Thoracic aorta (tissue), 2 donors: ENCODE measurements at places on chromosomes 2 and 18.

DNA sequence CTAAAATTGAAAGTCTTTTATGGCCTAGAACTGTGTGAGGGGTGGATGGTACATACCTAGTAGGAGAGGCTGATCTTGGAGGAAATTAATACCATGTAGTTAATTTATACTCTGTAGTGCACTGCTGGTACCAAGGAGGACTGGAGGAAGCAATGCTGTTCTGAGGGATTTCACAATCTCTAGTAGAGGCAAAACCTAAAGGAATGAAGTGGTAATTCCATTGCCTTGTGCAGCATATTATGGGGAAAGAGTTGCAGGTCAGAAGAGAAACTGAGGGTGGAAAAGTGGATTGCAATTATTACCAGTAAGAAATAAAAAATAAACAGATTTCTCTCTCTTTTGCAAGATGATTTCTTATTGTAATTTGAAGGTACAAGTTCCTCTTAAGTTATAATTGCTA, 2.2 kb downstream of the ABI2 start:
- no peak for DNase-seq

- no peak for DNase-seq
Observed at GRCh38 chr2:44889096-44889495, 52.4 kb upstream of the SIX3 start.

DNA sequence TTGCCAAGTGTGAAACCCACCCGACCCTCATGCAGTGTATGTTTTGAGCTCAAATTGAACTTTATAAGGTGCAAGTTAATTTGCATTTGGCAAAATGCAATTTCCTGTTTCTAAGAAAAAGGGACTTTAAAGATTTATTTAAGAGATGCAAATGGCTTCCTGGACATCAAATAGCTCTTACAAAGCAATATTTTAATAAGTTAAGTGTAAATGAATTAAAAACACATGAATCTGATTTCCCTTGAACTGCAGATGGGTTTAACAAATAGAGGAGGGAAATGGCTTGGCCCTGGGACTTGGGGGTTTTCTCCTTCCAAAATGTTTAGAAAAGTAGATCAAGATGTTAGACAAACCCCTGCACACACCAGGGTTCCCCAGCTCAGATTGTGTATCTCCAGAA, 116.0 kb downstream of the EN1 start:
- no peak for DNase-seq

GRCh38 chr18:13530879-13531387, 195.4 kb downstream of the FAM210A start:
- DNase-seq = peak; percentile 30

DNA sequence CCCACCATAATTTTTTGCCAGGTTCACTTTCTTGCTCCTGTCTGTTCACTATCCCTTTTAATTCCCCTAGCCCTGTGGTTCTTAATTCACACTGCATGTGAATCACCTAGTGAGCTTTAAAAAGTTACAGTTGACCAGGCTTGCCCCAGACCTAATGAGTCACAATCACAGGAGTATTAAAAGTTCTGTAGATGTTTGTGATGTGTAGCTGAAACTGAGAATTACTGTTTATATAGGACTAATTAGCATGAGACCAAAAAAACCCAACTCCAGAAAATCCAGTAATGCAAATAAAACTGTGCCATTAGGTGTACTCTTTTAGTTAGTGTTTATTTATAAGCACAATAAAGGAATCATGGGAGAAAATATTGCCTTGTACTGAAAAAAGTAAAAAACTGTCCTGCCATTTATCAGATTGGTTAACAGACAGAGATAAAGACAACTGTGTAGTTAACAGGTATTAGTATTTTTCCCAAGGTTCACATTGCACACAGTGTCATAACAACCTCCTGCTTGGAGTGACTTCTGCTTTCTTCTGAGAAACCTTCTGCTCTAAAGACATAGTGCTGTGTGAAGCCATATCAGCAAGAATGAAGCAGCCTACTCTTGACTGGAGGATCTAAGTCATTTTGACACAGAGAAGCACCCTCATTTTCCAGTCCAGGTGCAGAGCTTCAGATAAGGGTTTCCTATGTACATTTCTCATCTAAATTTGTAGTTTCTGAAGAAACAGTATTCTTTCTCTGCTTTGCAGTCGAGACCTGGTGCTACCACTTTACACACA, 39.0 kb downstream of the VAPA start:
- no peak for DNase-seq

DNA sequence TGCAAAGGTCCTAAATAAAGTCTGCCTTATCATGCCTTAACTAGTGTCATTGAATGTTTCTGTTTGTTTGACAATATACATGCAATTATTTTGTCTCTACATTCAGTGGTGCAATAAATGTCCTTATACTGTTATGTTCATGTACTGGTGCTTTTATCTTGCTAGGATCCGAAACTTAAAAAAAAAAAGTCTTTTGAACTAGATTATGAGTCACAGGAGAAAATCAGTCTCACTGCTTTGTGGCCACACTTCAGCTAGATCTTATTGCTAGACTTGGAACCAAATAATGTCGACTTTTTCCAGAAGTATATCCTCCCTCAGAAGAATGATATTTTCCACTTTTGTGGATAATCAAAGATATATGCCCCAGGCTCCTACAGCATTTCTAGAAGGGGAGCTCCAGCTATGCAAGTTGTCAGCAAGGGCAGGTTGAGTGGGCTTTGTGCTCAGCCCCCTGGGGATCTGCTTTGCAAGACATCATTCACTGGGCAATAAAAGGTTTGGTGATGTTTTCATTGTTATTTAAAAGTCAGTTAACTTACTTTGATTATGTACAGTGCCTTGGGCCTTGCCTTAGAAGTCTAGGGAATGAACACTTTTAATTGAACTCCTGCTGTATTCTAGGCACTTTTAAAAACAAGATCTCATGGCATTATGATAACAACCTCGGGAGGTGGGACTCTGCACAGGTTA, 157.1 kb upstream of the LRRTM1 start:
- no peak for DNase-seq

- DNase-seq = no peak
Observed at GRCh38 chr18:57422313-57422872, 12.8 kb upstream of the ONECUT2 start.

GRCh38 chr2:240595381-240596079, 9.0 kb downstream of the CAPN10 start:
- DNase-seq = no peak

- DNase-seq = no peak
Observed at GRCh38 chr2:173892341-173892740, 72.8 kb downstream of the SP3 start.

DNA sequence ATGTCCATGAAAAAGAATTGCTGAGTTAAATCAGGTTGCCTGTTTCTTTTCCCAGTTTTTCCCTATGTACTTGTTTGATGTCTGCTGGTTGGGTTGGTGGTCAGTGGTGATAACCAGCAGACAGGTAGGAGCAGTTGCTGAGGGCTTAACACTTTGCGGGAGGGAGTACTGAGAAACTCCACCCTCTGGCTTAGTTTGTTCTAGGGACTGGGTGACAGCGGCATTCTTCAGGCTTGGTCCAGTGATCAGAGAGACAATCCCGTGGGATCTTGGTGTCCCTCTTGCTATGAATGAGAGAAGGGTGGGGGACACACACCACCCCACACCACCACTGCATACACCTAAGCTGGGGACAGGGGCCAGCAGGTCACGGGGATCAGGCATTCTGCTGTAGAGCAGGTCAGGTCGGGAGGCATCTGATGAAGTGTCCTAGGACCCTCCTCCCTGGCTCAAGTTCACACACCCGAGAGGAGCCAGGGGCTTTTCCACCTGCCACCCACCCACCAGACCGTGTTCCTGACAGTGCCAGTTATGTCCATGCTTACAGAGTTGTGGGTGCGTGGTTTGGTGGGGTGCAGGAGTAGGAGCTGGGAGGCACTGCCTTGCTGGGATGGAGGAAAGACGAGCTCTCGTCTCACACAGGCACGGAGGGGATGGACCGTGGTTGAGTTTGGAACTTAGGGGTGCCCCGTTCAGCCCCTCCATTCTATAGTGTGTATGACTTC, 21.3 kb upstream of the ALLC start:
- no peak for DNase-seq

GRCh38 chr2:44559108-44559507, 197.4 kb downstream of the CAMKMT start:
- no peak for DNase-seq

DNA sequence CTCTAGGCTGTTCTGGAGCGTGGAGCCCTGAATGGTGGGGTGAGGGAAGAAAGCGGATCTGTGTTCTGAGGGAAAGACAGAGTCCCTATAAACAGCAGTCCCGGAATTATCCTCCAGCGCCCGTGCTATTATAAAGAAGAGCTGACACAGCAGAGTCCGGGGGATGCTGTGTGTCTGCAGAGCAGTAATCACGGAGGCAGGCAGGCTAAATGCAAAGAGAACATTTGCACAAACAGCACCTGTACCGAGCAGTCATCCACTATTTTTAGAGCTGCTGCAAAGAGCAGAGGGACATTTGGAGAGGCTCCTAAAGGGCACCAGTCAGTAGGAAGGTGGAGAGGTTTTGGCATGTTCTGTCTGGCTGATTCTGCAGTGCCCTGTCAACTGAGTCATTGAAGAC, 293.8 kb upstream of the SLC14A2 start:
- DNase-seq = no peak

GRCh38 chr2:105782646-105783045, 37.9 kb downstream of the NCK2 start:
- DNase-seq = no peak

DNA sequence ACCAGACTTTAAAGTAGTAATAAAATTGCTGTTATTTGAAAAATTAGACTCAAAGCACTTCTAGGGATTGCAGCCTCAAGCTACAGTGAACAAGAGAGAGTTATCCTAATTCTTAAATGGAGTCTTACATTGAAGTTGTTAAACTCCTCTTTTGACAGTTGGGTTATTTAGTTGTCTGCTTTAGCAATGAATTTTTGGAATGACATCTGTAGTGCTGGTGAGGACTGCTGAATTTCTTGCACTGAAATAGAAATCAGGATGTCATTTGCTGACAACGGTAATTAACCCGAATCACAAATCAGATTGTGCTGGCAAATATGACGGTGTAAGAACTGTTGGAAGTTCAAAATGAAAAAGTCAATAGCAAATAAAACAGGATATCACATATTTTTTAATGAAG, 78.0 kb upstream of the LYPD6B start:
- no peak for DNase-seq

- DNase-seq = peak; percentile 47
Observed at GRCh38 chr2:162297925-162298552, 20.4 kb downstream of the IFIH1 start.

- DNase-seq = no peak
Observed at GRCh38 chr2:129056309-129056958, 737.8 kb upstream of the HS6ST1 start.

GRCh38 chr2:17035010-17035409, 369.4 kb upstream of the CYRIA start:
- DNase-seq = no peak

- no peak for DNase-seq
Observed at GRCh38 chr2:14884651-14885050, 252.1 kb downstream of the LRATD1 start.

GRCh38 chr2:201174687-201175086, 8.3 kb upstream of the CASP10 start:
- DNase-seq = no peak

DNA sequence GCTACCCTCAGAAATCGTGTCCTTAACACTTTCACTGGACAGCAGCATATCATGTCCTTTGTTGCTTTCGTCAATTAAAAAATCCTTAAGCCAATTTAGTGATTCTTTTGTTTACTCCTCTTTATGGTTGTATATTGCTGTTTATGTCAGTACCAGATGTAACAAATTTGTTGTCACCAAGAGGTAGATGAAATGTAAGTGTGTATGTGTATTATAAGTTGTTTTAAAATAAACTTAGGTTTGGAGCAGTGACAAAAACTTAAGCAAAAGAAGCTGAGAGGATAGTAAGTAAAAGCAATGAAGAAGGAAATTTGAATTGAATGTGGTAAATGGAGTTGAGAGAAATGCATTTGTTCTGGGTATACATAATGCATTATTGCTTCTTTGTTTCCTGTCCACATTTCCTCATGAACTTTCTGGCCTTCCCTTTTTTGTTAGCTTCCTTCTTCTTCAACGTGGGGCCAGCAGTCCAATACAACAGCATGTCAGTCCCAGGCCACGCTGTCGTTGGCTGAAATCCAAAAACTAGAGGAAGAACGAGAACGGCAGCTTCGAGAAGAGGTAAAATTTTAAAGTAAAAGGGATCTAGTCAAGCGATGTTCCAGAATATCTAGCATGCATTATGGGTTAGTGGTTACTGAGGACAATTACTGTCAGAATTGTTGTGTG, 30.5 kb upstream of the SNORC start:
- DNase-seq = peak; percentile 15

- no peak for DNase-seq
Observed at GRCh38 chr18:44557616-44558151, 123.0 kb upstream of the SETBP1 start.

DNA sequence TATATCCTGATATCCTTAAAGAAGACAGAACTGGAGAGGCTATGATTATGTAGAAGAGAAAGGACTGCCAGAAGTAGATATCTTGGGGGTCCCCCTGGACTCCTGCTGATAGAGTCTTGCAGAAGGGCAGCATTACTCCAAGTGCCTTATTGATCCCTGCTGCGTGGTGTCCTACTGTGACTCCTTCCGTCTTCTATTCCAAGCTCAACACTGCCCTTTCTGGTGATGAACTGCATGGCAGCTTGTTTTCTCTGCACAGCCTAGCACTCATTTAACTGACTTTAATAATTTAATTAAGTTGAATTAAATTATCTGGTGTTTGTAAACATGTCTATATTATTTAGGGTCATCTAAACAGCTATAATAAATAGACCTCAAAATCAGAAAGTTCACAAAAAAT, 194.1 kb upstream of the DSEL start:
- DNase-seq = no peak

DNA sequence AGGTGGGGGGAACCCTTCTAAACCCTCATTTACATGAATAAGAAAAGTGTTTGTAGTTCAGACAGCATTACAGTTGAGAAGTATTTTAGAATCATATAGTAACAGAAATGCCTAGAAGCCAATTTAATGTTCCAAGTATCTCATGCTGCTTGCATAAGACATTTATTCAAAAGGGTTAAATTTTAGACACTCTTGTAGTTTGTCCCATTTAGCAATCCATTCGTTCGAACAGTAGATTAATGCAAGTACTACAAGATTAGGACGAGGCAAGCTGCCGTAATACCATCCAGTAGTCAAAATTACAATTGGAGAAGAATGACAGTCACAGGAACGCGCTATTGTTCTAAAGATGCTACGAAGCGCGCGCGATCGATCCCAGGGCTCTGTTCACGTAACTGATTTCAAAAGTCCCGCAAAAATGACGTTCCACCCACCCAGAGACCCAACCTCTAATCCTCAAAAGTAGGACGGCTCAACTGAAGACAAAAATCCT, 1.2 kb downstream of the TMEM237 start:
- DNase-seq = no peak

DNA sequence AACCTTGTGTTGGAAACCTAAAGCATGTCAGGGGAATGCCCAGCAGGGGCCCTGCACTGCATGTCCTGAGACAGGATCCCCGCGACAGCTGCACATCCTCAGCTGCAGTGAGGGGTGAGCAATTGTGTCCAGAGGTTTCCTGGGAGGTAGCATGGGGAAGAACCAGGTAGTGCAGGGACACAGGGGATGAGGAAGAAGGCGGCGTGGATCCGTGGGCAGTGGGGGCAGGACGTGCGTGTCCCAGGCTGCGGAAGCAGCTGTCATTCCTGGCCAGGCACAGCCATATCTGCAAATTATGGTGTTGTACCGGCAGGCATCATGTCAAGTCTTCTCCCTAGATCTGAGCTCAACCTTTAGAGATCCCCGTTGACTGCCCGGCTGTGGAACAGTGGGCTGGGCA, 238.2 kb upstream of the MYT1L start:
- no peak for DNase-seq
